ENCODE measurements at places on chromosomes 6 and 20.

DNA sequence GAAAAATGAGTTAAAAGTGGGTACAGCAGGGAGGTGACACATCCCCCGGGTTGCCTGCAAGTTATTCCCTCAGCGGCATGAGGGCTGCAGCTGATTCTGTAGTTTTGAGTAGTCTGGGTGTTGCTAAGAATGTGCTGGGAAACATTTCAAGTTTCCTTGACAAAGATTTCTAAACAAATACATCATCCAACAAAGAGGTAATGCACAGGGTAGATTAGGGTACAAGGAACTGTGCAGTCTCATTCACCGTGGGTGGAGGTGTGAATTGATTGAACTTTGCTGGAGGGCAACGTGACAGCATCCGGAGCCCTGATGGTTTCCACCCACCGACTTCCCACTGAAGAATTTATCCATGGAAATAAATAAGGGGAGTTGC lies 21.8 kb downstream of the CASS4 start:
- DNase-seq, result no peak

DNA sequence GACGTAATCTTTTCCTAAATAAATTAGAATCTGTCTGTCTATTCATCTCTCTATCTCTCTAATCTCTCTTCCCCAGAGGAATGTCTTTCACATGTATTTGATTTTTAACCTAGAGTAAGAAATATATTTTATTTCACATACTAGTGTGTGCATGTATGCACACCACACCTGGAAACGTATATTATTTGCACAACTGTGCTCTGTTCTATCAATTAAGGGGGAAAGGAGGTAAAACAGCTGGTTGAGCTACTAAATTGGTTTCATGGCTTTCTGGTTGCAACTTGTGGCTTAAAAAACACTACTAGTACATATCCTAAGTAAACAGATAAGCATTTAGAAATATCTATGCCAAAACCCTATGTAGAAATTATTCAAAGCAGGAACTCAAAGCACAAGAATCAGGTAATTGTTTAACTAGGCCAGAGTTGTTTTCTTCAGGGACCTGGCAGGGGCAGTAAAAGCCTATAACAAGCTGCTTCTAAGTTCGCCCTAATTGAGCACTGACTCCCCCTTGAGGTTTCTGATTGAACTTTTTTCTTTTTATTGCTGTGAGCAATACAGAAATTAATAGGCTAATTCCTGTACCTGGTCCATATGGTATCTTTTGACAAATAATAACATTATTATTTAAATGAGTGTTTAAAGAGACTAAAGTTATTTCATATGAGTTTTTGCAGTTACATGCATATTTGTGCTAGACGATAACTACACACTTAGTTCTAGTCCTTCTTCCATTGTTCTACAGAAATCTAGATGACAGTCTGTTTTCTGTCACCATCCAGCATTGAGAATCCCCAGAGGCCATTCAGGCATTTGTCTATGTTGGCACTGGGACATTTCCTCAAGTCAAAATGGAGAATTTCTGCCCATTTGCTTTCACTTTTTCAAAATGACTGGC lies 88.6 kb downstream of the MCHR2 start:
- peak; percentile 85 for DNase-seq

DNA sequence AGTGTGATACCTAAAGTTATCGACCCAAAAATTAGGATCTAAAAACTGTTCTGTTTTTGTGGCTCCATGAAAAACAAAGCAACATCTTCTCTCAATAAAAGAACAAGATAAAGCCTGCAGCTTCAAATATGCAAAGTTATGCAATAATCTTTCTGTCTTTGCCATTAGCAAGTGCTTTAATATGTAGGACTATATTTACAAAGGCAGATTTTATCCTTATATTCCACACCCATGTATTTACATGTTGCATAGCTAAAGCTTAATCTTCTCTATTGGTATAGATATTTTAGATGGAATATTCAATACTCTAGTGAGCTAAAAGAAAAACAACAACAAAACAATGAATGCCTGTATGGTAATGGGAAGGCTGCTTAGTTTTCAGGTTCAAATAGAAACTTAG lies 628.2 kb downstream of the PHF3 start:
- no peak for DNase-seq

GRCh38 chr20:35497780-35498189 lies 31.7 kb downstream of the C20orf173 start:
- no peak for DNase-seq

DNA sequence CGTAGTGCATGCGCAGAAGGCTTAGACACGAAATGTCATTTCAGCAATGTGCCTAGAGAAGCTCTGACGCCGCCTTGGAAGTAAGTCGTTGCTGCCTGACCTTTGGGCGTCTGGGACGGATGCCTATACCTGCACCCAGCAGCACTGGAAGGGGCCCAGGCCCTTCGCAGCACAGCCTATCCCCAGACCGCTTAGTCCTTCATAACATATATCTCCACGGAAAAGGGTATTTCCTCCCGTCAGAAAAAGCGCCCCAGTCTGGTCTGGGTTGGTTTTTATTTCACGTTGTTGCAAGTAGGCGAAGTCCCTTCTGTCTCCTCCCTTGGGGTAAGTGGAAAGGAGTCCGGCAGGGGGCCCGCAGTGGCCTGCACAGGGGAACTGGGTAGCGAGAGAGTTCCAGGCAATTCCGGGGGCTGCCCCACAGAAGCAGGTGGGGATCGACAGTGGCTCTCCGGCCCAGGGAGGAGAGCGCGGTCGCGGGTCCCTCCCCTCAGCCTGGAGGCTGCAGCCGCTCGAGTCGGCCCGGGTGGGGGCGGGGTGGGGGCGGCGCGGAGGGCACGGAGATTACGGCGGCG lies 559 bp upstream of the EYA4 start:
- no peak for DNase-seq

GRCh38 chr20:5072756-5073659 lies 46.8 kb downstream of the PCNA start:
- DNase-seq, result peak; percentile 46

DNA sequence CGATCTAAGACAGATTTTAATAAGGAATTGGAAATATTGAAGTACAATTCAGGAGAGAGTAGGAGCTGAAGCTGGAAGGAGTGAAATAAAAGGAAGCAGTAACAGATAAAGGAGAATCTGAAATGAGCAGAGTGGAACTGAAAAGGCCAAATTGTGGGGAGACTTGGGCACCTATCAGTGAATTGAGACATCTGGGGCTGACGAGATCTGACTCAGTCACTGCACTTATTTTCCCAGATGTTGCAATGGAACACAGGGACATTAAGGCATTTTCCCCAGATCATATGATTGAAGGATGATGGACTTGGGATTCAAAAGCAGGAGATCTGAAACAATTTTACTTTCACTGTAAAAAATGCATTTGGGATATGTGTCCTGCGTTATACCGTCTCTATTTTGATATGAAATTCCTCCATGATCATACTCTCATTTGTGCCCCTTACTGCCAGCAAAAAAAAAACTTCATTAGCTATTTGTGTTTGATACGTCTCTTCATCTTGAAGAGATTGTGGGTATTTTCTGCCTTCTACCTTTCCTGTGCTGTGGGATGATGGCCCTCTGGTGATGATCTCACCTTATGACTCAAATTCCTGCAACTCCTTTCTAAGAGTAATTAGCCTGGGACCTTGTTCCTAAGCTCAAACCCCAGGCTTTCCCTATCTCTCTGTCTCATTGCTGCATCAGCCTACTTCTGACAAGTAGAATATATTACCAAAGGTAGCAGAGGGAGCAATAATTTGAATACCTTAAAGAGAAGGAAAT lies 278.5 kb upstream of the MAN1A1 start:
- DNase-seq, result no peak

- no peak for DNase-seq
These were observed 126.9 kb downstream of the TMEM242 start for GRCh38 chr6:157196391-157196790.

- no peak for DNase-seq
These were observed 92.0 kb downstream of the ATXN1 start for GRCh38 chr6:16669227-16669626.

DNA sequence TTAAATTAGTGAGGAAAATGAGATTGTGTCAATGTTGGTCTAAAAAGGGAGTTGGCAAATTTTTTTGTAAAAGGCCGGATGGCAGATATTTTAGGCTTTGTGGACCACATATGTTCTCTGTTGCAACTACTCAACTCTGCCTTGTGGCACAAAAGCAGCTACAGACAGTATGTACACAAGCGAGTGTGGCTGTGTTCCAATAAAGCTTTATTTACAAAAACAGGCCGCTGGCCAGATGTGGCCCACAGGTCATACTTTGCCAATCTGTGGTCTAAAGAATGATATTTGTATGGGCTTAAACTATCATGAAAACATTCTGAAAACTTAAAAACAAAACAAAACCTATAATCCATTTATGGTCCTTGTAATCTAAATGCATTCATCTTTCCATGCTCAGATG lies 228.3 kb downstream of the CLIC5 start:
- no peak for DNase-seq

GRCh38 chr6:46299253-46299652 lies 128.5 kb upstream of the ENPP5 start:
- no peak for DNase-seq

DNA sequence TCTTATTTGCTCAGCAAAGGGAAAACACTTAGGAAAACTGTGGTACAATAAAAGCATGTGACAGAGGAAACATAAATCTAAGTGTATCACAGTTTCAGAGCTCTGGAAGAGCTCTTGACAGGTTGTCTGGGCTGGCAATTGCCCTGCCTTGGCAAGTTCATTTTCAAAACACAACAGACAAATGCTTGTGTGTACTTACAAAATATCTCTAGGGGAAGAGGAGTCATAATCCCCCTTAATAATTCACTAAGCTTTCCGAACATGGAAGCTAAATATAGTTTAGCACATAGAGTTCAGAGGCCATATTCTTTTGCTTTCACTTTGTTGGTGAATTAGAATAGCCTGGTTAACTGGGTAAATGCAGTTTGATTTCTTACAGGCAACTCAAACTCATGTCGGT lies 211.6 kb upstream of the THEMIS start:
- DNase-seq, result no peak

DNA sequence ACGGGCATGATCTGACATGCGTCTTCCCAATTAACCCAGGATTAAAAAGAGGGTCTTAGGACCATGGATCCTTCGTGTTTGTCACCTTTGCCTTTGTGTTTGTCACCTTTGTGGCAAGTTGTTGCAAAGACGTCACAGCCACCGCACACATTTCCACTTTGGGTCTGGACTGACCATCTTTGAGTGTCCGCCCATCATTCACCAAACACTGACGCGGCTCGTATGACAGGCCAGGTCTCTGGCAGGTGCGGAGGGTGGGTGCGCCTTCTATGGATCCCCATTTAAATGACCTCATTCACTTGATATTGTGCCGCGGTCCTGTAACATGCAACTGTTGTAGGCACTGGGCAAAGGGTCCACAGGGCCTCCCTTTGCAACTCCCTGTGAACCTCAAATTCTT lies 404.1 kb downstream of the TAF4 start:
- DNase-seq, result no peak

- peak; percentile 26 for DNase-seq
These were observed 988 bp downstream of the TXNDC5 start for GRCh38 chr6:7909323-7910276.

DNA sequence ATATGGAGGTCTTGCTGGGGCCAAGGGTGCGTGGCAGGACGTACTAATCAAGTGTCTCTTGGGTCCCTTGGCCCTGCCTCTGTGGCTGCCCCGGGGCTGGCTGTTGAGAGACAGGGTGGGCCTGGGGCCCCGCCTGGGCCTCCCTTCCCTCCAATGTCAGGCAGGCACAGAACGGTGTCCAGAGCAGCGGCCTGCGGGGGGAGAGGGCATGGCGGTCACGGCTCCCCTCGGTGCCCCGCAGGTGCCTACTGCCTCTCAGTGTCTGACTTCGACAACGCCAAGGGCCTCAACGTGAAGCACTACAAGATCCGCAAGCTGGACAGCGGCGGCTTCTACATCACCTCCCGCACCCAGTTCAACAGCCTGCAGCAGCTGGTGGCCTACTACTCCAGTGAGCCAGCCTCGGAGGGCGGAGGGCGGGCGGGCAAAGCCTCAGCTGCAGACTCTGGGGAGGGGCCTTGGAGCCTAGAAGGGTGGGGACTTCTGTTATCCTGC lies 50.0 kb downstream of the SRC start:
- no peak for DNase-seq

GRCh38 chr20:10282979-10283456 lies 64.4 kb downstream of the SNAP25 start:
- DNase-seq, result no peak

DNA sequence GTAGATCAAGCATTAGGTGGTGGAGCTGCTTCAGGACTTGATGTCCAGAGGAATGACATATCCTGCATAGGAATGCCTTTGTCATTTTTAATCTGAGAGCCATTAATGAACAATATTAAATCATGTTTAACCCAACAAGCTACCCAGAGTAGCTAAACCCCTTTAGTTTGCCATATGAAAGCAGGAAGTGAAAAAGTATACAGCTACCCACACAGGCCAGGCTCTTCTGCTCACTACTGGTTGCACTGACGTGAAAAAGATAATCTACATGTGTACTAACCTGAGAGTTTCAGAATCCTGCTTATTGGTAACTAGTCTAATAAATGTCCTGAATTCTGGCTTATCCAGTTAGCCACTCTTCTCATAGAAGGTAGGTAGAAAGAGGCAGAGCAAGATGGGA lies 19.9 kb downstream of the GLYATL3 start:
- no peak for DNase-seq

- no peak for DNase-seq
These were observed 72.0 kb downstream of the SOX4 start for GRCh38 chr6:21665392-21666200.

- peak; percentile 63 for DNase-seq
These were observed 123.2 kb downstream of the GPX5 start for GRCh38 chr6:28648878-28649375.

DNA sequence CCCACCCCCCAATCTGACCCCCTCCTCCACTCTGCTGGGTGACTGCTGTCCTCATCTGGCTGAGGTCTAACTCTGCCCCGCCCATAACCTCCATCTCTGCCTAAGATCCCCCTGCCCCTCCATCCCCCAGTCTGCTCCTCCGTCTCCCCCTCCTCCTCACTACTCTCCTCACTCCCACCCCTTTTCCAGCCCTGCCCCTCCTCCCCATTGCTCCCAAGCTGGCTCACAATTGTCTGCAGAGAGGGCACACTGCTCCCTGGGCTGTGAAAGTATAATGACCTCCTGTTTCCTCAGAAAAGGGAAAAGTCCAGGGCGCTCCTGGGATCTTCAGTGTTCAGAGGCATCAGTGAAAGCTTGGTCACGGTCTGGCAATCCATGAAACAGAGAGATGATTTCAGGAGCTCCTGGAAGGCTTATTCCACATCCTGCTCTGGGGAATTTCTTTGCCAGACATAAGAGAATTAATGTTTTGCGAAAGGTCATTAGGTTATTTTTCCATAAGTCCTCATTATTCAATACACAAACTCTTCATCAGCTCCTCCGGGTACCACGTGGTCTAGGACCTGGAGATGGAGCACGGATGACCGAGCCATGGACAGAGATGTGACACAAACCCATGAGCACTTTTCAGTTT lies 21.5 kb downstream of the CST5 start:
- DNase-seq, result no peak

- no peak for DNase-seq
These were observed 22.5 kb upstream of the QKI start for GRCh38 chr6:163391985-163392384.
